ENCODE measurements at places on chromosomes 2 and 18.
A peak's percentile ranks its signal among the peaks of the same experiment; 100 is the strongest.

DNA sequence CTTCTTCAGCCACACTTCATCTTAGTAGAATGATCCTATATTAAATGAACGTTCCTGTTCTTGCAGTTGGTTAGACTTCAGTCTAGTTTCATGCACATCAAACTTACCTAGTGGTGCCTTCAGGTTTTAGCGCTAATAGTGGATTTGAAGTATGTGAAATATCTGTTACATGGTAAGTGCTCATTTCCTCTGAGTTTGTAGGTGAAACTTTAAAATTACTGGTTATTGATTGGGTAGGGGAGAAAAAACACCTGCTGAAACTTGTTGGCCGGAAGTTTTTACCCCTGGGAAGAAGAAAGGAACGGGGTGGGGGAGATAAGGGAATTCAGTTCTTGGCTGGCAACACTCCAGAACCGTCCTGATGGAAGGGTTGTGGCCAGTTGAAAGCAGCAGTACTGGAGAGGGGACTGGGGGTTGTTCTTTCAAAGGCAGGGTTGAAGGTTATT, 112.8 kb downstream of the SPTBN1 start:
- no peak for DNase-seq

GRCh38 chr2:152577579-152577978, 139.7 kb downstream of the PRPF40A start:
- no peak for DNase-seq

GRCh38 chr18:59303006-59303405, 15.4 kb downstream of the CPLX4 start:
- no peak for DNase-seq

DNA sequence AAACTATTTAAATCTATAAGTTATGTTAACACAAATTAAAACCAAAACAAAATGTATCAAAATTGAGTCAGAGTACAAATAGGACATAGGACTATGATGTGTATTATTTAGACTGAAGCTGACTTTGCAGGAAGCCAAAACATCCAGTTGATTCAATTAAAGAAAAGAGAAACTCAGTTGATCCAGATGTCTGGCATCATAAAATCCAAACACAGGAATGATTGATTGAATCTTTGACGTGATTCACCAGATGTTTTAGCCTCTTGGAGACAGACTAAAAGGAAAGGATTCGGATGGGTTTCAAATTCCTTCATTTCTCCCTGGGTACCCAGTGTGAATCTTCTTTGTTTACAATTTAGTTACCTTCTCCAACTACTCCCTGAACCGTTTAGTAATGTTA, 272.9 kb downstream of the IRS1 start:
- DNase-seq: no peak

GRCh38 chr2:172096626-172097547, 5.8 kb downstream of the DLX2 start:
- DNase-seq: no peak

GRCh38 chr2:182090486-182090885, 104.8 kb downstream of the PPP1R1C start:
- no peak for DNase-seq

DNA sequence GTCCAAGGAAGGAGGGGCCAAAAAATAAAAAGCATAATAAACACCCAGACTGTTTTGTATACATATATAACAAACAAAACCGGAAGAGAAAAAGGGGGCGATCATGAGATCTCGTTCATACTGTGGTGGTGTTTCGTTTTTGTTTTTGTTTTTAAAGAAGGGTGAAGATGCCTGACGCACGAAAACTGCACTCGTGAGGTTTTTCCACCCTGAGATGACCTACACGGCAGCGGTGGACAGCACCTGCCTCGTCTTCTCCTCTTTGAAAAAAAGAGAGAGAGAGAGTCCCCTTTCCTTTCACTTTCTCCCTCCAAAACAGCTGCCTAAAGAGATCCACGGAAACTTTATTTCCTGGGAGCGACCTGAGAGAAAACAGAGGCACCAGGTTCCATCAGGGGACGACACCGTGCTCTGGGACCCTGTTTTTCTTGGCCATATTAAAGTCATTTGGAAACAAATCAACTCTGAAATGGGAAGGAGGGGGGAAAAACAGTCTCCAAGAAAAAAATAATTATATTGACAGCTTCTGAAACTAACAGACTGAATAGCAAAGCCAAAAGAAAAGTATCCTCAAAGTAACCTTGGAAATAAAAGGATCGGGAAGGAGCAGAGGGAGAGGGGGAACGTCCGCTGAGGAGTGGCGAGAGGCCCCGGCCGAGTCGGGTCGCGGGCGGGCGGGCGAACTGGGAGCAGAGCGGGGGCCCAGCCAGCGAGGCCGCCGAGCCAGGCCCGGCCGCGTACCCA, 3.5 kb downstream of the POU3F3 start:
- DNase-seq: no peak

DNA sequence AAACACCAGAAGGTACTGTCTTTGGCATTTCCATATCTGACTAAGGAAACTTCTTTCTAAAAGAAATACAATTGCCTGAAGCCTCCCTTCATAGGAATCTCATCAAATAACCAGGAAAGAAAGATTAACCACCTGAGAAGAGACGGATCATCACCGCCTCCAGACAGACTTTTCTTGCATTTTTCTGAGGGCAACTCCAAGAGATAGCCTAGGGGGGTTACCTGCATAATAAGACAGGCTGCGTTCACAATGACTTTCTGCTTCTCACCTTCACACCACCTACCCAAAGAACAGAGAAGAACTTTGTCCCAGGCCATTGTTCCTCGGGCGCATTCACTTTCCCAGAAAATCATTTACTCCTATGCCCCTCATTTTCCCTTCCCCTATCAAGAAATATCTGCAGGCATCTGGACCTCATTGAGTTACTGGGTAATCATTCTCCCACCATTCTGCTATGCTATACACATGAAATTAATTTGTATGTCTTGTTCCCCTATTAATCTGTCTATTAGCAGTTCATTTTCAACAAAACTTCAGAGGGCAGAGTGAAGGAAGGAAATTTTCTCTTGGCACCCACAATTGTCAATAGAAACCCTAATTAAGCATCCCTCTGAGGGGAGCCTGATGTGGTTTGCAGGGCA, 8.3 kb upstream of the POMC start:
- DNase-seq: no peak

- no peak for DNase-seq
These were observed 141.4 kb upstream of the SERTAD2 start for GRCh38 chr2:64795024-64795592.

- peak; percentile 78 for DNase-seq
These were observed 165.2 kb upstream of the KLF7 start for GRCh38 chr2:207330912-207331311.

- DNase-seq: no peak
These were observed 27.0 kb upstream of the ZEB2 start for GRCh38 chr2:144546933-144547332.

DNA sequence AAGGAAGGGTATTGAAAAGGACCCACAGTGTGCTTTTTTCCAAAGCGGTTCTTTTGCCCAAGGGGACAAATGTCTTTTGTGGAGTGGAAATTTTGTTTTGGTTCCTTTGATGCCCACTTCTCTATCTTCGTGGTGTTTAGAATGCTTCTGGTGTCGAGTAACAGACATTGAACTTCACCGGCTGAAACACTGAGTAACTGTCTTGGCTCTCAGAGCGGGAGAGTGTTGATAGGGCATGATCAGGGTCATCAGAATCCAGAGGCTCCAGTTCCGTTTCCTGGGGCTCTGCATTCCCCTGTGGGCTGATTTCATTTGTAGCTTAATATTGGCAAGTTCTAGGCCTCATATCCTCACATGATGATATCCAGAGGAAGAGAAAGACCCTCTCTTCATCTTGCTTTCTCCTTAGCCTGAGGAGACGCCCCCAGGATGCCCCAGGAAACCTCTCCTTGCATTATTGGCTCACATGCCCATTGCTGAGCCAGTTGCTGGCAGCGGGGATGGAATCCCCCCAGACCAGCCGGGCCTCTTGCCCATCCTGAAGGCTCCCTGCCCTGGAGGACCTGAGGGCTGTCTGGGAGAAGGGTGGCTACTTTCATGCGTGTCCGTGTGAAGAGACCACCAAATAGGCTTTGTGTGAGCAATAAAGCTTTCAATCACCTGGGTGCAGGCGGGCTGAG, 27.9 kb upstream of the AGFG1 start:
- no peak for DNase-seq

GRCh38 chr2:3349211-3349693, 28.4 kb downstream of the EIPR1 start:
- DNase-seq: no peak

- no peak for DNase-seq
These were observed 137.9 kb downstream of the MGAT5 start for GRCh38 chr2:134391751-134392160.

DNA sequence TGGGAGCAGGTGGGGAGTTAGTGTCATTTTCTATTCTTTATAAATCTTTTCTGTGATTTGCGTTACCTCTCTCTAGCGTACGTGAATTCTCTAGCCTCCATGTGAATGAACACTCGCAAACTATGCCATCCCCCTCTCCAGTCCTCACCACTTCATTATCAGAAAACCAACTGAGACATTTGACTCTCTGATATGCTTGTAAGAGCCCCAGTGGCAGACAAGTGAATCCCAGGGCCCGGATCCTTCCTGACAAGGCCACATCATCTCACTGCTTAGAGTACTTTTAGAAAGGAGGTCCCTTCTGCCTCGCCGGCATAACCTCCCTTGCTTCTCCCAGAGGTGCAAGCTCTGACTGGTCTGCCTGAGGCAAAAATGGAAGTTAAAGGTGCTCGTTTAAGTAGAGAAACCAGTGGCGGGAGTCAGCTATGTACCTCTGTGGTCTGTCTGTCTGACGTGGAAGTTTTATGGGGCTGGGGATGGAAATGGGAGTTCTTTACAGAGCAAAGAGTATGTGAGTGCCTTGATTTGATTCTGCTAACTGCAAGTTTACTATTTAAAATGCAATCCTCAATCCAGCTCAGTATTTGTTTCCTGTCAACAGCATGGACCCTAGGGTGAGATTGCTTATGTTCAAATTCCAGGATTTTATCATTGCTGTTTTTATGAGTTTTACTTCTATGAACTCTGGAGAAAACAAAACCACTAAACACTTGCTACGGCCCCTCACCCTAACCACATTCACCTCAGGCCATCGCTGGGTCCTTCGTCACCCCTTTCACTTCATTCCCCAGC, 114.9 kb upstream of the MSTN start:
- DNase-seq: no peak

- no peak for DNase-seq
These were observed at the start of gene SCN2A for GRCh38 chr2:165239230-165239629. TSS of gene SCN2A (plus strand) at chr2:165239414. CDS start at chr2:165295824, 56,410 bp downstream.

DNA sequence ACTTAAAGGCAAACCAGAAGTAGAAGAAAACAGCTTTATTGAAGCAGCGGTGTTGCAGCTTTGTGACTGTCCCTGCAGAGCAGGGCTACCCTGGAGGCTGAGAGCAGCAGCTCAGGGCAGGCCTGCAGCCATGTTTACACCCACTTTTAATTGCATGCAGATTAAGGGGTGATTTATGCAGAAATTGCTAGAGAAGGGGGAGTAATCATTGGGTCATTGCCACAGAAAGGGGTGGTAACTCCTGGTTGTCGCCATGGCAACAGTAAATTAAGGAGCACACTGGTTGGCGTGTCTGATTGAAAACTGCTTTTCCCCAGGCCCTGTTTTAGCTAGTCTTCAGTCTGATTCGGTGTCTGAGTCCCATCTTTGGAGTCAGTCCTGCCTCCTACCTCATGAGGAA, 195.4 kb upstream of the HDAC4 start:
- no peak for DNase-seq

GRCh38 chr18:74512321-74513053, 16.3 kb downstream of the CNDP2 start:
- no peak for DNase-seq

GRCh38 chr2:24163186-24163585, 11.7 kb upstream of the FAM228A start:
- no peak for DNase-seq

DNA sequence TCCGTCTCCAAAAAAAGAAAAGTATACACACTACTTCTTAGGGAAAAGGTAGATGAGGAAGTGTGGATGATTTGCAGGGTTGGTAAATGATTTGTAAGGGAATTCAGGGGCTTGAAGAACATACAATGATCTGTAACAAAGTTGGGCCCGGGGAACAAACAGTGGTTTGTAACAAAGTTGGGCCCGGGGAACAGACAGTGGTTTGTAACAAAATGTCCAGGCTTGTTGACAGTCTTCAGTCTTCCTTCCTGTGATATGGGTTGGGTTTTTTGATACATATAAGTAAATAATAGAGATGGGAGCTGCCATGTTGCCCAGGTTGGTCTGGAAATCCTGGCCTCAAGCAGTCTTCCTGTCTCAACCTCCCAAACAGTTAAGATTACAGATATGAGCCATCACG, 83.3 kb upstream of the UXS1 start:
- no peak for DNase-seq

DNA sequence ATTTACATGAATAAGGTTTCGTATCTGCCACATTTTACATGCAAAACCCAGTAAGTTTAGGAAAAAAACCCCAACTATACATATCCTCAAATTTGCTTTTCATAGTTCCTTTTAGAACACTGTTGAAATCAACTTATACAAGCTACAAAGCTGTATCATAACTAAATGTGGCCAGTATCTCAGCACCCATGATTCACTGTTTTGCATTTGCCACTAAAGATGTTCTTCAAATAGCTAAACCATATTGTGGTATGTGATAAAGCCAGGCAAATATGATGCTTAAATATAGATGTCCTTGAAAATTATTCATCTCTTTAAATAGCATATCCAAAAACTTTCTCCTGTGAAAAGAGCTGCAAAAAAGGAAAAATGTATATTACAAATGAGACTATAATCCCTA, 29.9 kb downstream of the ROCK2 start:
- no peak for DNase-seq

DNA sequence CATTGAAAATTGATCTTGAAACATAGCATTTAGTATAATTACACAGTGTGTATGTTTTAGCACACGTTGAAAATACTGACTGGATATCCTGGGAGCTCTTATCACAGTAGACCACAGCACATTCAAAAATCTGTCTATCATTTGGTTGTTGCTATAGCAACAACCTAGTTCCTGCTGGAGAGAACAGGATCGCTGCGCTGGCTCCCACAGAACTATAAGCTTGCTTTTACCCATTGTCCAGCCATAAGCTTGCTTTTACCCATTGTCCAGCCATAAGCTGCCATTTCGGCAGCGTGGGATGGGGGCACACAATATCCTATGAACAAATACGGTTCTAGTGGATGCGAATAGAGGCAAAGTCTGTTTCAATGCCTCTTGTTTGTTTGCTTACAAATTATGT, 70.4 kb upstream of the ST6GAL2 start:
- DNase-seq: no peak

GRCh38 chr2:43461453-43462073, 134.3 kb downstream of the THADA start:
- DNase-seq: peak; percentile 1

GRCh38 chr2:138640921-138641676, 139.1 kb downstream of the NXPH2 start:
- no peak for DNase-seq

Measured in stimulated activated naive B cell treated with anti-CD40 and anti-IgM and Interleukin-4, amounts not matched to agents 10 μg/mL and 1 μg/mL and 100 μg/mL, for 72 hours (primary cell).